CD4-positive, alpha-beta T cell treated with Interferon alpha-2 for 1 hour (primary cell): ENCODE measurements at places on chromosomes 1 and 21.
A peak's percentile ranks its signal among the peaks of the same experiment; 100 is the strongest.

DNA sequence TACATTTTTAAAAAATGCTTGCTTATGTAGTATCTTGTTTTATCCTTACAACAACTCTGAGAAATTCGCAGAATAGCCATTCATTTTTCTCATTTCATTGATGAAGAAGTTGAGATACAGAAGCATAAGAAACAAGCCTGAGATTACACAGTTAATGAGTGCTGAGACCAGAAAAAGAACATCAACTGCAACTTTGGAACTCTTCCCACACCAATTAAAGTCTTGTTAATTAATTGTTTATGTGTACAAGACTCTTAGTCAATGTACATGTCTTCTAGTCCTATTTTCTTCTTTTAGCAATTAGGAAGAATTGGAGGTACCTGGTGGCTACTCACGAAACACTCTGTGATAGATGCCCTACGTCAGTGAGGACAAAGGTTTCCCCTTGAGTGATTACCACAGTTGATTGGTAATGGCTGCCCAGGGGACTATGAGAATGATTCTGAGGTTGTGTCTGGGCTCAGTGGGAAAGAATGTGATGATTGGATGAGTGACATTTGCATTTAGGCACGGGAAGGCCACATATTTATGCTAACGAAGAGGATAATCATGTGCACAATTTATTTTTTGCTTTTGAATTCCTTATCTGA, 187.4 kb upstream of the KCNK2 start:
- no peak for DNase-seq

- no peak for DNase-seq
Observed at GRCh38 chr1:17086751-17087150, 32.5 kb downstream of the PADI2 start.

DNA sequence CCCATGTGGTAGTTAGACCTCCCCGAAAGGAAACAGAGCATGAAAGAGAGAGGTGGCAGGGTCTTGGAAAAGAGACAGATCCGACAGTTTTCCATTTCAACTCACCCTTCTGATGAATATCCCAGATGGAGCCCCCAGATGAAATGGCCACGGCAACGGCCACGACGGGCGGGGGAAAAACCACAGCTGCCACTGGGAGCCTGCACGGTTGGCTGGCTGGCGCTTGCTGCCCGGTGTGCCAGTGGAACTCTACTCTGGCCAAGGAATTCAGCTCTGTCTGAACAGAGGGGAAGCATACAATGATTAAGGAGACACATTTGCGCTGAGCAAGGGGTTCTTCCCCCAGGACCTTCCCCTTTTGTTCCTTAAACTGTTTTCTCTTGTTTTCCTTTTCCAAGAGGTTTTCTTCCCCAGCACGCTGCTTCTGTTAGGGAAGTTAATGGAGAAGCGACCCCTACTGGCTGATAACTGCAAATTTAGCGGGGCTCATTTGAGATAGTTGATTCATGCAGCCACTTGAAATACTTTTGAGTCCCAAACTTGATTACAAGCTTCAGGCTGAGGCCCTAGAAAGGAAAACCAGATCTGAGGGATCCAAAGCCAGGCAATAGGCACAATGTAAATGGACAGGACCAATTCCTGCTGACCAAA, 1122.5 kb downstream of the NCAM2 start:
- no peak for DNase-seq

DNA sequence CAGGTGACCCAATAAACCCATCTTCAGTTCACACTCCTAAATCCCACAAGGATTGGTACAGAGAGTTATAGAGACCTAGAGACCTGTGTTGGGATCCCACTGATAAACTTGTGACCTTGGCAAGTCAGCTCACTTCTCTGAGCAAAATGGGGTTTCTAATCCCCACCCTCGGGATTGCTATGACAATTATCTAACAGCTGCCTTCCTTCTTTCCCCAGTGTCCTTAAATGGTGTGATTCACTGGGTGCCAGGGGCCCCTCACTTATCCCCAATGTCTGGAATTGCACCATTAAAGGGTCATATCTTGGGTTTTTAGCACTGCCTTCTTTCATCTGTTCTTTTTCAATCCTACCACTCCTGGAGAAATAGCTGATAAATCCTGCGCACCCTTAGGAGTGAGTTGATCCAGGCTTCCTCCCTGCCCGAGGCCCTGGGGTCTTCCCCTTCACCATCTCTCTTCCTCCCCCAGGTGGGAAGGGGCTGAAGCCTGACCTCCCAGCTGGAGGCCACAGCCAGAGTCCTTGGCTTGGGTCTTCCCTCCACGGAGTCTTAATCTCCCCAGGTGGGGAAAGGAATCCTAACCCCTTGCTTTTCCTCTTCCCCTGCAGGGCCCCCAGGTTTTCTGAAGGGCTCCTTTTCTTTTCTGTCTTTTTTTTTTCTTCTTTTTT, 39.7 kb downstream of the LACTBL1 start:
- no peak for DNase-seq

DNA sequence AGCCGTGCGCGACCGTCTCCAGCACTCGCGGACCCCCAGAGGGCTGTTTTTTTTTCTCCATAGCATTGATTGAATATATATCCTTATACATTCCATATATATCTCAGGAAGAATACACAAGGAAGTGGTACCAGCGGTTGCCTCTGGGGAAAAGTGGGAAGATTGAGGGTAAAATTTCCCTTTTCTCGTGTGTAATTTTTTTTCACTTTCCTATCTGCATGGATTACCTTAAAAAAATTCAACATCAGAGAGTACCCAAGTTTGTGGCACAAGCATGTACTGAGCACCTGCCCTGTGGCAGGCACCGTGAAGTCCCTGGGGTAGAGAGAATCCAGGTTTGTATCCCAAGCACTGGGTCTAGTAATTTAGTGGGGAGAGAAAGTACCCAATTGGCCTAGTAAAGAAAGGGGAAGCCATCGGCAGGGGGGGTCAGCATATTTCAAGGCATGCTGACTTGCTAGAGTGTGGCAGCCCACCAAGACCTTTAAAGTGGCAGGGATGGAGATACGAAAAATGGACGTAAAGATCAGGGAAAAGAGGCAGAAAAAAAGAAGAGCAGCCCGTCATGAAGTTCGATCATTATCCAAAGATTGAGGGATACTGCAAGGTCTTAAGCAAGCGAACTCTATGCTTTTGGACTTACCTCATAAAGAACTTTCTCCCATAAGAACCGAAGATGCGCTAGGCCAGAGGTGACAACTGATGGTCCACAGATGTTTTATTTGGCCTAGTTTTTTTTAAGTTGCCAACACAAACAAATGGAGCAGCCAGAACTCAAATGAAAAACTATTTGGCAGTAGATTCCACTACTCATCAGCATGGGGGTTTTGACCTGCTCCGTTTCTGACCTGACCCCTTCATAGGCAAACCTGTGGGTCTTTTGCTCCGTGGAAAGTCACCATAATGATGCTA, 1.5 kb upstream of the HMGN1 start:
- DNase-seq, result no peak

- peak; percentile 67 for DNase-seq
Observed at GRCh38 chr21:44874497-44875315, 1.2 kb upstream of the PTTG1IP start.

DNA sequence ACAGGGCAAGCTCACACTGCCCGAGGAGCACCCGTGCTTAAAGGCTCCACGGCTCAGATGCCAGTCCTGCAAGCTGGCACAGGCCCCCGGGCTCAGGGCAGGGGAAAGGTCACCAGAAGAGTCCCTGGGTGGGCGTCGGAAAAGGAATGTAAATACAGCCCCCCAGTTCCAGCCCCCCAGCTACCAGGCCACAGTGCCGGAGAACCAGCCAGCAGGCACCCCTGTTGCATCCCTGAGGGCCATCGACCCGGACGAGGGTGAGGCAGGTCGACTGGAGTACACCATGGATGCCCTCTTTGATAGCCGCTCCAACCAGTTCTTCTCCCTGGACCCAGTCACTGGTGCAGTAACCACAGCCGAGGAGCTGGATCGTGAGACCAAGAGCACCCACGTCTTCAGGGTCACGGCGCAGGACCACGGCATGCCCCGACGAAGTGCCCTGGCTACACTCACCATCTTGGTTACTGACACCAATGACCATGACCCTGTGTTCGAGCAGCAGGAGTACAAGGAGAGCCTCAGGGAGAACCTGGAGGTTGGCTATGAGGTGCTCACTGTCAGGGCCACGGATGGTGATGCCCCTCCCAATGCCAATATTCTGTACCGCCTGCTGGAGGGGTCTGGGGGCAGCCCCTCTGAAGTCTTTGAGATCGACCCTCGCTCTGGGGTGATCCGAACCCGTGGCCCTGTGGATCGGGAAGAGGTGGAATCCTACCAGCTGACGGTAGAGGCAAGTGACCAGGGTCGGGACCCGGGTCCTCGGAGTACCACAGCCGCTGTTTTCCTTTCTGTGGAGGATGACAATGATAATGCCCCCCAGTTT, 1.3 kb downstream of the CELSR2 start:
- DNase-seq, result no peak

DNA sequence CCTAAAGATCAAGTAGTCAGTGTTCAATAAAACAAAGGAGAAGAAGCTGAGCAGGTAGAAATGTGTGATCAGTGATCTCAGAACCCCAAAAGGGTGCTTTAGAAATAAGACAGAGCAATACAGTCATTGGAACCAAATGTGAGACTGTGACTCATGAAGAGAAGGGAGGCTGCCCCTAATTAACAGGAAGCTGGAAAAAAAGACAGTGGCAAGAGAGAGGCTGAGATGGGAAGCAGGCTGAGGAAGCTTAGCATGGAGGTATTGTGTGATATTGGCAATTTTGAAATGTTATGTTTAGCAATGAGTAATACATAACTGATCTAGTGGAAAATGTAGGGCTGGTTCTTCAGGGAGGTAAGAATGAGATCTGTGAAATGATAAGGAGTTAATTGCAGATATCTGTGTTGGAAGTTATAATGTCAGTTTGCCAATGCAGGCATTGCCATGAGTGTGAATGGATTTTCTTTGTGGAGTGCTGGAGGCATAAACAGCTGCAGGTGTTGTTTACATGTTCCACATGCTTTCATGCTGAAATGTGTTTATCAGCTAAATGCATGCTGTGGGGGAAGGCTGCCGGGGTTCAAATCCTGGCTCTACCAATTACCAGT, 90.6 kb upstream of the CACNA1E start:
- DNase-seq, result no peak

DNA sequence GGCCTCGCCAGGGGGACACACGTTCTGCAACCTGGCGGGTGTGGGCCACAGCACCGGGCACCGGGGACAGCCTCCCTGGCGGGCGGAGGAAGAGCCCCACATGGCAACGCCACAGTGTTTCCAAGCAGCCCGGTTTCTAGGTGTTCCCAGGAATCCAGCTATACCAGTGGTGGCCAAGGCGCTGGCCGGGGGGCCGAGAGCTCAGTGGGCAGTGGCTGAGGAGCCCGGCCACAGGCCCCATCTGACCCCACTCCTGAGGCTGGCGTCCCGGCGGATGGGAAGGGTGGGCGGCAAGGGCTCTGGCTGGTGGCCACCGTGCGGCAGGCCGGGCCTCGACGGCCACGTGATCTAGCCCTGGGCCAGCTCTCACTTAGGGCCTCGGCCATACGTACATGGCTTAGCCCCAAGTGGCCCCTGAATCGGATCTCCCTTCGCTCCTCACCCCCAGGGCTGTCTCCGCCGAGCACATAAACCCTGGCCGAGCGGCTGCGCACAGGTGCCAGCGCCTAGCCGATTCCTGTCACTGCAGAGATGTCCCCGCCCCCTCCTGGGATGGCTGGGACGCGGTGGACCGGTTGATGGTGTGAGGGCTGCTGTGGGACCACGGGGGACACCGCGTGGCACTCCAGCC, 68.7 kb downstream of the MORN1 start:
- DNase-seq, result no peak

GRCh38 chr1:101262060-101262459, 25.2 kb downstream of the S1PR1 start:
- no peak for DNase-seq

DNA sequence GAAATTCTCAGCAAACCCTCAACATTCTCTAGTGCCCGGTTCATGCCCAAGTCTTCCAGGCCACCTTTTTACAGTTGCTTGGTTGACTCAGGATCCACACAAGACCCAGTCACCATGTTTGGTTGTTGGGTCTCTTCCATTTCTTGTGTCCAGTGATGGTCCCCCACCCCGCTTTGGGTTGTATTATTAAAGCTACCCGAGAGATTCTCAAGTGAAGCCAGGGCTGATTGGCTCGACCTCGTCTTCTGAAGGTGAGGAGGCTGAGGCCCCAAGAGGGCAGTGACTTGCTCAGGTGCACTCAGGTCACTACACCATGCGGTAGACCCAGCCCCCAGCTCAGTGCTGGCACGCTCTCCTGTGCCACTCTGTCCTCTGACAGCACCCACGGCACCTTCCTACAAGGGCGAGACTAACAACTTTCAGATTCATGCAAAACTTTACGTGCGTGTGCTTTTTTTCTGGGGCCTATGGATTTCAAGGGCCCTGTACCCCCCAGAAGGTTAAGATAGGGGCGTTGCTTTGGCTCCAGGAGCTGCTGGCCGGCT, 50.3 kb downstream of the CAPN9 start:
- no peak for DNase-seq

GRCh38 chr1:20728371-20729154, 3.9 kb downstream of the SH2D5 start:
- no peak for DNase-seq

- DNase-seq, result peak; percentile 65
Observed at GRCh38 chr1:158998781-158999161, 10.9 kb upstream of the IFI16 start.

- no peak for DNase-seq
Observed at GRCh38 chr1:85661767-85662166, 46.5 kb downstream of the ZNHIT6 start.
